ENCODE measurements at places on chromosomes 12 and 14.

GRCh38 chr12:116186482-116187150 lies 90.9 kb downstream of the MED13L start:
- DNase-seq = no peak

GRCh38 chr14:104928391-104929133 lies 3.9 kb downstream of the PLD4 start:
- no peak for DNase-seq

- no peak for DNase-seq
Measured at GRCh38 chr12:12582193-12582881, 19.7 kb upstream of the DUSP16 start.

GRCh38 chr12:21502164-21502496 lies 541 bp downstream of the GOLT1B start:
- DNase-seq = no peak

DNA sequence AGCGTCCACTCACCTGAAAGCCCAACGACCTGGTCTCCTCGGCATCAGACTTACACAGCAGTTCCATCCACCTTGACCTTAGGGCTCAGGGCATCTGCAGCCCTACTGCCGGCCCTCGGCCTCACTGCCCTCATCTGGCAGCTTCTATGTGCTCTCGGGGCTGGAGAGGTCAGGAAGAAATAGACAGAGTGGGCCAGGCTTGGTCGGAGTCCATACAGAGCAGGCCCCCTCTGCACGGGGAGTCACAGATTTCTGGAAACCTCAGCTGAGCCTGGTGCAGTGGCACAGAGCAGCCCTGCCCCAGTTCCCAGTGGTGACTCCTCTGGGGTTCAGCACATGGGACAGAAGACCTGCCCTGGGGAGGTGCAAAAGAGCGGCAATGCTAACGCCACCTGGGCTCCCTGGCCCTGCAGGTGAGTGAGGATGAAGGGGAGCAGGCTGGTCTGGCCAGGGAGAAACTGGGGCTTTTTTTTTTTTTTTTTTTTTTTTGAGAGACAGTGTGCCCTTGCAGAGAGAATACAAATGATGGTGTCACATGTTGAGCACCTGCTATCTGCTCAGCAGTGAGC lies 190.1 kb upstream of the PRMT8 start:
- DNase-seq = no peak

GRCh38 chr12:80187660-80188090 lies 88.3 kb downstream of the OTOGL start:
- DNase-seq = no peak

- no peak for DNase-seq
Measured at GRCh38 chr14:102949801-102950451, 27.5 kb downstream of the AMN start.

GRCh38 chr12:6452944-6453630 lies 1.2 kb downstream of the TAPBPL start:
- no peak for DNase-seq

DNA sequence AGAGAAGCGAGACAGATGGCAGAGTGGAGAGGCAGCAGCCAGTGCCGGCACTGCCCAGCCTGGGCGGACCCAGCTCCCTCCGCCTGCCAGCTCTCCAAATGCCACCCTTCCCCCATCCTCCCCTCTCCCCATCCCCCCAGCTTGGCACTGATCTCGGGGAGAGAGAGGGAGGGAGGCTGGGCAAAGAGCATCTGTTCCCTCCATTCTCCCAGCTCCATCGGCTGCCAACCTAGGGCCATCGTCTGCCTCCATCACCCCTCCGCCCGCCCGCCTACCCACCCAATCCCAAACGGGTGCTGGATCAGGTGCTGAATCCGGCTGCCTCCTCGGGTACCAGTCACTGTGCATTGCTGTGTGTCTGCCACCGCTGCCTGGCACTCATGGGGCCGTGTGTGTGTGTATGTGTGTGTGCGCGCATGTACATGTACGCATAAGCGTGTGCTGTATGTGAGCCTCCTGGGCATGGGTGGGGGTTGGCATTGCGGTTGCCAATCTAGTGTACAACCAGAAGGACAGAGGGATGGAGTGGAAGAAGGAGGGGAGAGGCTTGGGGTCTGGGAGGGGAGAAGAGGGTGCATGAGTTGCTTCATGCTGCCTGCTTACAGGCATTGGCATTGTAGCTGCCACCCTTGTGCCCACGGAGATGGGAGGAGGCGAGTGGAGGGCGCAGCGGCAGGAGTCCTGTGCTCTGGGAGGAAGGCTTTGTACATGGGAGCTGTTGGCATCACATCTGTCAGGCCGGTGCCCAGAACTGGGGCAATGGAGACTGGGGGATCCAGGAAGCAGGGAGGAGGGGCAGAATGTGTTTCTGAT lies 38.4 kb downstream of the ZFHX2 start:
- peak; percentile 90 for DNase-seq

- DNase-seq = no peak
Measured at GRCh38 chr14:88346048-88346639, 23.1 kb upstream of the KCNK10 start.

DNA sequence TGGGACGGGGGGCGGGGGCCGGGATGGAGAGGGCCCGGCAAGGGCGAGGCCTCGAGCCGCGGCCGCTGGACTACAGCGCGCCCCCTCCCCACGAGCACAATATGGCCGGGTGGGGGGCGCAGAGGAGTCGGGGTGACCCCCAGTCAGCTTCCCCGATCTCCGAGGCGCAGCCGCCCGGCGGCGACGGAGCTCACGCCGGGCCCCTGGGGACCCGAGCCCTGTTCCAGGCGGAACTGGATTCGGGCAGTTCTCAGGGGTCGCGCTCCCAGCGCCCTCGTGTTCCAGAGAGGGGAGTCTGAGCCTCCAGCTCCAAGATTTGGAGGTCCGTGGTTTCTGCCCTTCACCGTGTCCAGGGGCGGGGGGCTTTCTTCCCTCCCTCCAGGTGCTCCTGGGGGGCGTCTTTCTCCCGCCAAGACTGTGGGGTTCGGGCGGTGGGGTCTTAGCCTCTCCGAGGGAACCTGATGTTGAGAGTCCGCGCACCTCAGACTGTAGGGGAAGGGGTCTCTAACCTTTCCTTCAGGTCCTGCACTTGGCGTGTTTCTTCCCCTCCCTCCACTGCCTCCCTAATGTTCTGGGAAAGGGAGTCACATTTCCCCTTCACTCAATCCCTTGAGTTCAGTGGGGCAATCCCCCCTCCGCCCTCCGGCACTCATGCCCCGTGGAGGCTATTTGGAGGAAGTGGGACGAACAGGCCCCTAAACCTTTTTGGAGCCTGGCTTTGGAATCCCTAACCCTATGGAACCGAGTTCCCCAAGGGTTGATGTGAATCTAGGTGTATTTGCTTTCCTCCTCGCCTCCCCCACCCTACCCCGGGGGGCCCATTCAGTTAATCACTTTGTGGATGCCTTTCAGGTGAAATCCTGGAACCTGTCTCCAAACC lies 584 bp downstream of the ACVR1B start:
- DNase-seq = peak; percentile 76

- DNase-seq = no peak
Measured at GRCh38 chr14:105901226-105901625, 374.8 kb downstream of the TMEM121 start.

DNA sequence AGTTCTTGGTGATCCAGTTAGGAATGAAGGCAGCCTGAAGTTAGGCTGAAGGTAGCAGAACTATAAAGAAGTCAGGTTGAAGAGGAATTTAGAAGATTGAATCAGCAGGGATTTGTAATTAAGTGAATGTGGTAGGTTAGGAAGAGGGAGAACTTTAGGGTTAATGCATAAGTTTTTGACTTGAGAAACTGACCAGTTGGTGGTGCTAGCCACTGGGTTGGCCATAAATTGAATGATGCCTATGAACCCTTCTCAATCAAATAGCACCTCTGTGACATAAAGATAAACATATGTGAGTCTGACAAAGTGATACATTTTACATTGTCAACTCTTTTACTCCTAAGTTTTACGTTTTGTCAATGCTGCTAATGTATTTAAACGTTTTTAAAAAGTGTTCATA lies 290.6 kb upstream of the NAV3 start:
- DNase-seq = no peak

All from D341Med (cell line).